ENCODE measurements at places on chromosomes 2 and 18. TPM values are rescaled to one million over a fixed set of nuclear protein-coding genes. Genes with fewer than 3 reads are reported as not detected.

DNA sequence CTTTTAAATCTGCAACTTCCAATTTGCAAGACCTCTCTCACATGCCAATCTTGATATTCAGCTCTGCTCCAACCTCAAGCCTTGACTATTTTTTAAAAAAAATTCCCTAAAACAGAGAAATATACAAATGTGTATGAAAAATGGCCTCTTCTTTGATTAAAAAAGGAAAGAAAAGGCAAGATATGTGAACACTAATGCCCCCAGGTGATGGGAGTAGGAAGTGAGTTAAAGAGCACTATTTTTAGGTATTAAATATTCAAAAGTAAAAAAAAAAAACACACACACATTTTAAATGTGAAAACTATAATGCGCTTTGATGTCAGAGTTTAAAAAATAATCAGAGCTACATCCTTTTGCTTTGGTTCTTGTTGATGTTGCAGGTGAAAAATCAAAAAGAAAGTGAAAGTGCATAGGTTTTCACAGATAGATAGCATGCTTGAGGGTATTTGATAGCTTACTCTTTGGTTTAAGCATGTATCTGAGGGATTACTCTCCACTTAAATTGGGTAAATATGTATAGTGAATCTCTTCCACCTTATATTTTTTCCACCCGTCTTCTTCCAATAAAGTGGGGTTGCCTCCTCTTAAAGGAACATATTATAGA, 406.0 kb upstream of the POU3F3 start:
- no peak for DNase-seq

Gene LCT
- not detected for total RNA-seq

Gene ANKRD62
- not detected for total RNA-seq

DNA sequence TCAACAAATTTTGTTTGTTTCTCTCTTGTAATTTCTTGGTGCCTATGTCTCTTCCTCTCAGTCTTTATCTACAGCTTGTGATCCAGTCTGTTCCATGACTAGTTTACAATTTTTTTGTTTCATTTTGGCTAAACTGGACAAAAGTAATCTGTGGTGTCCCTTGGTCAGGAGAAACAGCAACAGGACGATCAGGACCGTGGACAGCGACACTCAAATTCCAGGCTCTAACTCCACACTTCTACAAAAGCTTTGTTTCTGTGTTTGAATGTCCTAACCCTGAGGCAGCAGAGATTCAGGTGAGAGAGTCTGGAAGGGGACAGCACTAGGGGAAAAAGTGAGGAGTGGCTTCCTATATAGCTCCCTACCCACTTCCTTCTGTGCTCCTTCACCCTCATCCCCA, 593.3 kb upstream of the FANCL start:
- no peak for DNase-seq

Gene POTEC
- total RNA-seq: not detected

DNA sequence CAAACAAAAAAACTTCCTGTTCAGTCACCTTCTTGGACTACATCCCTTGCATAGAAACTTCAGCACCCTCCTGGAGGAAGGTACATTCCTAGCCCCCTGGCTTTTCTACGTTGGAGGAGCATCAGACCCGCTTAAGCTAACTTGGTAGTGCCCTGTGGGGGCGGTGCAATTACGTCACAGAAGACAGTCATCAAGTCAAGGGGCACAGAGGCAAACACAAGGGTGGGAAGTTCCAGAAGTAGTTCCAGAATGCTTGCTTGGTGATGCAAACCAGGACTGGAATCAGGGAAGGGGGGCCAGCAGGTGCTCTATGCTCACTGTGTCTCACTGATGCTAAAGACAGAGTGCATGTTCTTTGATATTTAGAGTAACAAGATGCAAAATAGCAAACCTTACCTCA, 15.2 kb upstream of the AGFG1 start:
- DNase-seq: no peak

Gene CYS1
- 10.3 TPM for total RNA-seq

DNA sequence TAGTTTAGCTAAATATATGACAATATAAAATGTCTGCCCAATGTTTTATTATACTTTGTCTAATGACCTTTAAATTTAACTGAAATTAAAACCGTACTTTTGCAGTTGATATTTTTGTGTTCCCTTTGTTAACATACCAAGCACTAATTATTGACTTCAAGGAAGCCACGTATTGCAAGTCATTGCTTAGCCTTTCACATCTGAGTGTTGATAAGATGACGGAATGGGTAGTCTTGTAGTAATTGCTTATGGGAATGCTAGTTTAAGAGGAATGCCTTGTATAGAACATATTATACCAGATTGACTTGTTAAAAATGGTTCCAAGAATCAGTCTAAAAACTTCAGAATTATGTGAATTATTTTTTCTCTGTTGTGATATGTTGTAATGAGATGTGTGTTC, 14.0 kb upstream of the ELAC1 start:
- DNase-seq: no peak

Data from sigmoid colon (tissue), 7 donors.